A172 (cell line): ENCODE measurements at places on chromosomes 5 and 9. TPM values are rescaled to one million over a fixed set of nuclear protein-coding genes. Genes with fewer than 3 reads are reported as not detected.

RASGEF1C gene
- total RNA-seq = 0.17 and 1.2 TPM in 2 replicates

JAK2 gene
- total RNA-seq = 5.0 and 10.8 TPM in 2 replicates

DNA sequence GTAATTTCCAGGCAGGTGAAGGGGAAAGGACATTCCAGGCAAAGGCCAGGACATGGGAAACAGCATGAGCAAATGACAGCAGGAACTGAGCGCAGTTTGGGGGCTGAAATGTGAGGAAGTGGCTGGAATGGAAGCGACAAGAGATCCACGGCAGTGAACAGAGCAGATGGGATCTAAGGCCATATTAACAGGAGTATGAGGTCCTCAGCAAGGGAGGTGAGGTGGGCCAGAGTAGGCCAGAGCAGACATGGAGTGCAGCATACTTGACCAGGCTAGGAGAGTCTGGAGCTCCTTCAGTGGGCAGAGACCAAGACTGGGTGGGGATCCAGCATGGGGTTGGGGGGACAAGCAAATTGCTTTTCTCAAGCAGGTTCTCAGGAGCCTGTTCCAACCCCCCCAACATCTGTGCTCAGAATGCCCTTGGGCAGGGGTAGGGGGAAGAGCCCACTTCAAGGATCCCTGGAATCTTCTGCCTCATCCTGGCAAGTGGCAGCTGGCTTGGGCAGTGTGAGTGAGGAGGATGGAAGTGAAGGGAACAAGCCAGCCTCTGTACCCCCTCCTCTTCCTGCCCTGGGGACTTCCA, 34.5 kb downstream of the DAB2IP start:
- no peak for DNase-seq

PTBP3 gene
- 24.4 and 26.2 TPM in 2 replicates for total RNA-seq

DNA sequence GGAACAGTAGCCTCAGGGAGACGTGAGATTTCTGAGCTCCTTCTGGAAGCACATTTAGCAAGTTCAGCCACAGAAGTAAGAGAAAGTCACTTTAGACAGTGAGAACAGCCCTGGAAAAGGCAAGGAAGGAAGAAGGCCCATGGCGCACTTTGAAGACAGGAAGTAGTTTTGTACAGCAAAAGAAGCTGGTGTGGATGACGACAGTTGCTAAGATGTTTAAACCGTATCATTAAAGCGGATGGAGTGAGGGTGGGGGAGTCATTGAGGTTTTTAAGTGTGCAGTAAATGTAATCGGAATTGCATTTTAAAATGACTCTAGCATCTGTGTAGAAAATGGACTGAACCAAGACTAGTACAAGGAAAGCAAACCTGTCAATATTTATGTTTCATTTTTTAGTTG, 15.3 kb upstream of the TRPM3 start:
- no peak for DNase-seq

GDA gene
- not detected in 2 replicates for total RNA-seq

- no peak for DNase-seq
These were observed 24.8 kb downstream of the FYB1 start for GRCh38 chr5:39194466-39195136.

- DNase-seq = no peak
These were observed 95.9 kb upstream of the GNAQ start for GRCh38 chr9:78127279-78128225.

DAPK1 gene
- 17.7 and 25.5 TPM in 2 replicates for total RNA-seq

- DNase-seq = no peak
These were observed 18.0 kb downstream of the GPX3 start for GRCh38 chr5:151038412-151038745.

DNA sequence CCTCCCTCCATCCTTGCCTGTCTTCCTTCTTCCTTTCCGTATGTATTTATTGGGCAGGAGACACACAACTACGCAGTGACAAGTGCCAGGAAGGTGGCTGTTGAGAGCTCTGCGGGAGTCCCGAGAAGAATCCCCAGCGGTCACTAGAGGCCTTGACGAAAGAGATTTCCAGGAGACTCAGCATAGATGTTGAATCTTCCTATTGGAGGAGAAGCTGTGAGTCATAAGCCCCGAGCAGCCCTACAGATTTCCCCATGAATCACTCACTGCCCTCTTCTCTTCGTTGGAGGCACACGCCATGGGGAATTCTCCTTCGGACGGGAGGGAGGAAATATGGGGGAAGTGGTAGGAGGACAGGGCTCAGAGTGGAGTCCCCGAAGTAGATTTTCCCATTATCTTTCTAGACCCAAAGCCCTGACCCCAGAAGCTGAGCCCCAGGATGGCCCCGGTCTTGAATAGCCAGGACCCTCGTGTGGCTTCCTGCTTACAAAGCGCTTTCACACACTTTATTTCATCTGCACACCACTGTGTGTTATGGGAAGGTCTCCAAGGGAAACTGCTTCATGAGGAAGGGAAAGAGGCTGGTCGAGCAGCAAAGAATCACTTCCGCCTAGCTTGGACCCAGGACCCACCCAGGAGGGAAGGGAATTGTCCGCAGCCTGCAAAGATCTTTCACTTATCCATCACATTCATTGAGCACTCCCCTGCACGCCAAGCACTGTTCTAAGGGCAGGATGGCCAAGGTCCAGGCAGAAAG, 12.7 kb downstream of the DUSP1 start:
- peak; percentile 99 for DNase-seq
